ENCODE measurements at places on chromosomes 12 and 14. TPM values are rescaled to one million over a fixed set of nuclear protein-coding genes. Genes with fewer than 3 reads are reported as not detected.

The TUNAR gene
- not detected for total RNA-seq

GRCh38 chr12:25332143-25332542, 81.4 kb upstream of the KRAS start:
- H3K27me3 ChIP-seq = no peaks in the 10 kb centered on the region
- H3K27ac ChIP-seq = no peak overlapping the region
- H3K36me3 ChIP-seq = no peaks in the 10 kb centered on the region

- H3K27me3 ChIP-seq = no peaks in the 10 kb centered on the region
- H3K4me3 ChIP-seq = no peak overlapping the region
- DNase-seq = no peak
- H3K27ac ChIP-seq = peak overlapping the region; percentile 32
- peaks cover 36% of the 10 kb centered on the region for H3K36me3 ChIP-seq
Measured at GRCh38 chr14:90674716-90675115, 141.5 kb downstream of the TTC7B start.

- no peak for DNase-seq
- H3K27ac ChIP-seq = peak overlapping the region; percentile 71
- no peaks in the 10 kb centered on the region for H3K27me3 ChIP-seq
- no peak overlapping the region for H3K4me3 ChIP-seq
Measured at GRCh38 chr12:93243689-93244513, 133.8 kb upstream of the NUDT4 start.

The SLC6A12 gene
- not detected for total RNA-seq

DNA sequence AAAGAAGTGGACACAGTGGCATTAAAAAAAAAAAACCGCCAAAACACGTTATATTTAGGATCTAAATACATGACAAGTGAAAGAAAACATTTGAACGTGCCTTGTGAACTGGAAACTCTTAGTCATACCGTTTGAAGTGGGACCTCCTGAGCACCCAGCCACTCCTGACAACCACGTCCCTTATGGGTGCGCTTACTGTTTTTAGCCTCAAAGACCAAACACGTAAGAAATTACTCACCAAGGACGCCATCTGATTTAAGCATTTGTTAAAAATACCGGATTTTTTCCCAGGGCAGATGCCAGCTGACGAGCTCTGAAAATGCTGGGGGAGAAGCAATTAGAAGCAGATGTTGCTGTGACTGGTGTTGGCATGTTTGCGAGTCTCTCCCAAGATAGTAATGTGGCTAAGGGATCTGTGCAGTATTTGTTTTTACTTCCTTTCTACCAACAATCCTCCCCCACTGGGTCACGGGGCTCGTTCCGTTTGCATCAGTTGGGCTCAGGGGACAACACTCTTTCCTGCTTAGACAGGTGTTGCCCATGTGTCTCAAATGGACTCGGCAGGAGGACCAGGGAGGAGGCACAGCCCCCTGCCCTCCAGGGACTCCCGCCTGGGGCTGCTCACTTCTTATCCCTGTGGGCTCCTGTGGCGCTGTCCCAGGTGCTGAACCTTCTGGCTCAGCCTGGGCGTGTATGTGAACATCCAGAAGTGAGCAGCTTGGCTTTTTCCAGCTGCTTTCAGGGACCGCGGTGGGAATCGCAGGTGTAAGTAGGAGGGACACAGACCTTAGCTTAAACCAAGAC, 101.0 kb downstream of the BEGAIN start:
- peak; percentile 45 for DNase-seq
- H3K27me3 ChIP-seq = no peaks in the 10 kb centered on the region
- no peak overlapping the region for H3K27ac ChIP-seq

DNA sequence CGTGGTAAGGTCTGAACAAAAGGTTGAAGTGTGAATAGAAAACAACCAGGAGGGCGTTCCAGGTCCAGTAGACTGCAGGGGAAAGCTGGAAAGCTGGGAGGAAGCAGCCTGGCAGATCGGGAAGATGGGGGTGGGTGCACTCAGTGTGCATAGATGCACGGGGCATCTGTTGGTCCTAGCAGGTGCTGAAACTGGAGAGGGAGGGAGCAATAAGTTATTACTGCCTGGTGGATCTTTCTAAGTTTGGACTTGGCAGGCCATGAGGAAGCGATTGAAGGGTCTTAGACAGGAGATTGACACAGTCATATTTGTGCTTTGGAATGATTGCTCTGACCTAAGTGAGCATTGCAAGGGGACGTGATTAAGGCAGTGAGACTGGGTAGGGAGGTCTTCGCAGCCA, 194.4 kb downstream of the EFCAB11 start:
- H3K4me1 ChIP-seq = no peaks in the 10 kb centered on the region
- H3K27me3 ChIP-seq = no peaks in the 10 kb centered on the region
- no peak overlapping the region for H3K27ac ChIP-seq
- DNase-seq = no peak
- H3K36me3 ChIP-seq = no peaks in the 10 kb centered on the region

The RASSF8 gene
- total RNA-seq = 66.8 TPM

DNA sequence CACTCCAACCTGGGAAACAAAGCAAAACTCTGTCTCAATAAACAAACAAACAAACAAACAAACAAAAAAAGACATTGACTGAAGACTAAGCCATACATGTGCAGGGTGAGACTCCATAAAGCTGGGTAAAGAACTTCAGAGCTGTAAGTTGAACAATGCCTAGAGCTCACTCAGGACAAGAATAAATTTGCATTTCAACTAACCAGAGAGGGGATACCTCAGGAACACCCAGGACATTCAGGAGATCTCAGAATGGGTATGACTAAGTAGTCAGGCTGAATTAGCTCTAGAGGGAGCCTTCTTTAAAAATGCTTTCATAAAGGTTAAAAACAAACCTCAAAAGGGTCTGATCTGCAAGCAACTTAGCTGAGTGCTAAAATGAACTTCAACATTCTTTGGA, 267.7 kb upstream of the DIO3 start:
- no peaks in the 10 kb centered on the region for H3K27me3 ChIP-seq
- DNase-seq = no peak
- H3K27ac ChIP-seq = no peak overlapping the region
- H3K4me3 ChIP-seq = no peak overlapping the region
- no peaks in the 10 kb centered on the region for H3K4me1 ChIP-seq

GRCh38 chr12:39605996-39606395, 13.6 kb downstream of the ABCD2 start:
- no peaks in the 10 kb centered on the region for H3K27me3 ChIP-seq
- DNase-seq = no peak

DNA sequence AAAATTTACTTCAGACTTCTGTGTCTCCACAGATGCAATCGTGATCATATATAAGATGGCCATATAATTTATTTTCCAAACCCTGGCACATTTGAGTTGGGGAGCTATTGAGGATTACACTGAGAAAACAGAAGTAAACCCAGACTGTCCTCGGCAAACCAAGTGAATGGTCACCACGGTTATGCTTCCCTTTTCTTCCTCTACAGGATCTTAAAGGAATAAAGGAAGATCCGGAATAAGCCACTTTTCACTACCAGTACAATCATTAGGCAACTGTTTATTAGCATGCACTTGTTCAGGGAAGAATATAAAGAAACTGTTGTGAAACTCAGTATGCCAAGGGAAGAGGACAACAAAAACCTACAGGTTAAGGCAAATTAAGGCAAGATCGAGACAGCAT, 27.6 kb downstream of the SBNO1 start:
- H3K4me1 ChIP-seq = no peaks in the 10 kb centered on the region
- peaks cover 97% of the 10 kb centered on the region for H3K36me3 ChIP-seq
- H3K27me3 ChIP-seq = no peaks in the 10 kb centered on the region
- no peak overlapping the region for H3K4me3 ChIP-seq

The IFNG gene
- total RNA-seq = not detected

DNA sequence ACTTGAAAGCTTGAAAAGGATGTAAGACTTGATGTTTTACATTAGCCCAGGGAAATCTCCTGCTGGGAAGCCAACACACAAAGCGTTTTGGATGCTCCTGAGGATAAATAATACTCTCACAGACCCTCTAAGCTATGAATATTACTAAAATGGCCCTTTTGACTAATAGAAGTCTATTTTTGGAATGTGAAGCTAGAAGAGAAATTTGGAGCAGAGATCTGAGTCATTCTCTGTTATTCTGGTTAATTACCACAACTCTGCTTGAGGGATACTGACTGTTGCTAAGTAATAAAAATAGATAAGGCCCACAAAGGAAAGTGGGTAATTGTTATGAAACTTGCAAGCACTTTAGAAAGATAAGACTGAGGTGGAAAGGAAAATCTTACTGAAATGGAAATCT, 346.2 kb upstream of the STXBP6 start:
- H3K27me3 ChIP-seq = no peaks in the 10 kb centered on the region
- H3K36me3 ChIP-seq = no peaks in the 10 kb centered on the region
- no peak for DNase-seq
- H3K27ac ChIP-seq = no peak overlapping the region
- no peak overlapping the region for H3K4me3 ChIP-seq

GRCh38 chr14:68741839-68742470, 50.9 kb downstream of the ZFP36L1 start:
- no peaks in the 10 kb centered on the region for H3K36me3 ChIP-seq
- no peaks in the 10 kb centered on the region for H3K27me3 ChIP-seq
- DNase-seq = no peak
- peaks cover 7% of the 10 kb centered on the region for H3K4me1 ChIP-seq
- no peak overlapping the region for H3K27ac ChIP-seq

GRCh38 chr12:84856156-84856900, 56.3 kb downstream of the SLC6A15 start:
- H3K27ac ChIP-seq = no peak overlapping the region
- no peaks in the 10 kb centered on the region for H3K4me1 ChIP-seq
- H3K36me3 ChIP-seq = no peaks in the 10 kb centered on the region
- H3K27me3 ChIP-seq = no peaks in the 10 kb centered on the region
- H3K4me3 ChIP-seq = no peak overlapping the region

The SLC25A21 gene
- not detected for total RNA-seq

DNA sequence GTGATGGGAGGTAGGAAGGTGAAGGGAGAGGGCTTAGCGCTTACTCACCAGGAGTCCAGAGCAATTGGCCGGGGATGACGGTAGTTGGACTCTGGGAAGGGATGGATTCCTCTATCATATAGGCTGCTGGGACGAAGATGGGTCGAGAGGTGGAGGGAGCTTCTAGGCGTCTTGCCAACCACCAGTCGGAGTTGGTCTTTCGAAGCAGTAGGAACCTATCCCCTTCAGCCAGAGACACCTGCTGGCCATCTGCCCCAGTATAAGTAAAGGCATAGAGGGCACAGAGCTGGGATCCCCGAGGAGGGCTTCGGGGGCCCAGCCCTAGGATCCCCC, 657 bp downstream of the ARHGAP9 start:
- DNase-seq = no peak
- peak overlapping the region; percentile 49 for H3K4me3 ChIP-seq
- peaks cover 41% of the 10 kb centered on the region for H3K27me3 ChIP-seq
- H3K27ac ChIP-seq = peak overlapping the region; percentile 80
- peaks cover 28% of the 10 kb centered on the region for H3K4me1 ChIP-seq

- H3K4me3 ChIP-seq = peak overlapping the region; percentile 10
- H3K27me3 ChIP-seq = no peaks in the 10 kb centered on the region
- peaks cover 42% of the 10 kb centered on the region for H3K36me3 ChIP-seq
- H3K27ac ChIP-seq = peak overlapping the region; percentile 79
Measured at GRCh38 chr14:89165189-89166181, 251.5 kb downstream of the FOXN3 start.

GRCh38 chr12:94756789-94757188, 106.4 kb upstream of the TMCC3 start:
- no peaks in the 10 kb centered on the region for H3K4me1 ChIP-seq
- H3K27me3 ChIP-seq = no peaks in the 10 kb centered on the region
- no peaks in the 10 kb centered on the region for H3K36me3 ChIP-seq
- DNase-seq = no peak
- H3K27ac ChIP-seq = no peak overlapping the region

DNA sequence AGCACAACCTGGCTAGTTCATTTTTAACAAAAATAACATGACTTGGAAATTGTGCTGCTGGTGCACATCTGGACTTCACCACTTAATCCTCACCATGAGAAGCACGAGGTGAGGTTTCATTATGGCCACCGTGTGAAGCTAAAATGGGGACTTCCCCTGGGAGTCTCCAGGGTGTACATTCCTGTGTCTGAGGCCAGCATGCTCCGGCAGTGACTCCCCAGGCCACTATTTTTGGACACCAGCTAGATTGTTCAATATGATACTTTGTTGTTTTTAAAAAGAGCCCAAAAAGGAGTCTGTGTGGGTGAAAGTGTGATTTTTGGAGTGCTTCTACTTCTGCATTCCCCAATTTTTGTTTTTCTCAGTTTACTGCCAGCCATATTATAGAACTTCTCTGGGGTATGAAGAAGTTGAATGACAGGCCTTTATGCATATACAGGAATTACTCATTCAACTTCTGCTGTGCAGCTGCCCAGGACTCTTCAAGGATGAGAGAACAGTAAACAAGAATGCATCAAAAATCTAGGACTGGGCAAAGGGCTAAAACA, 16.9 kb upstream of the AICDA start:
- no peaks in the 10 kb centered on the region for H3K36me3 ChIP-seq
- no peak for DNase-seq
- H3K4me1 ChIP-seq = no peaks in the 10 kb centered on the region
- H3K27me3 ChIP-seq = no peaks in the 10 kb centered on the region

The DAO gene
- total RNA-seq = not detected

The ESYT1 gene
- 142 TPM for total RNA-seq

DNA sequence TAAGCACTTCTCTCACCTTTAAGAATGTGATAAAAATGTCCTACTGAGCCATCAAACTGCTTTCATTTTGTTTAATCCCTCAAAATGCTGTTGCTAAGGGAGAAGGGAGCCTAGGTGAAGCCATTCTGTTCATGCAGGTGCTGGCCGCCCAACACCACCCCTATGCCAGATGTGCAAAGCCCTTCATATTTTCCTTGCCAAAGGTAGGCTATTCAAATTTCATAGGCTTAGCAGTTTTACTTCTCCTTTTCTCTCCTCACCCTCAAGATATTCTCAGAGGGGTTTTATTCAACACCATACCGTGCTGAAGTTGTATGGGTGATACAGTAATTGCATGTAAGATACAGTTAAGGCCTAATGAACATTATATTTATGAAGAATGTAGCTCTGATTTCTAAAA, 461.7 kb downstream of the GXYLT1 start:
- no peaks in the 10 kb centered on the region for H3K36me3 ChIP-seq
- no peaks in the 10 kb centered on the region for H3K27me3 ChIP-seq
- no peaks in the 10 kb centered on the region for H3K4me1 ChIP-seq
- no peak for DNase-seq
- no peak overlapping the region for H3K4me3 ChIP-seq

DNA sequence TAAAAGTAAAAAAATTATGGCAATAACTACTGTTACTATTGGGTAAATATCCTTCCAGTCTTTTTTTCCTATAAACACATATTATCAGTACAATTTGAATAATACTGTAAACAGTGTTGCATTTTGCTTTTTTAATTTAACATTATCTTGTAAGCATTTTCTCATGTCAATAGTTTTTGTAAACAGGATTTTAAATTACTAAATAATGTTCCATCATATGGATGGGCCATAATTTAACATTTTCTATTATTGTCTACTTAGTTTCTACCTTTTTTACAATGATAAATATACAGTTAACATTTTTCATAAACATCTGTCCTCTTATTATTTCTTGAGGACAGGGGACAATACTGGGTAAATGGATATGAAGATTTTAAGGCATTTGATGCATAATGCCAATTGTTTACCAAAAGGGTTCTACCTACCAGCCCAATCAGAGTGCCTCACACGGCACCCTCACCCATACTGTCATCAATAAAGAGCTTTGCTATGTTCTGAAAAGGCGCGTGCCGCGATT, 759 bp upstream of the ACVR1B start:
- no peaks in the 10 kb centered on the region for H3K27me3 ChIP-seq
- H3K4me1 ChIP-seq = peaks cover 41% of the 10 kb centered on the region
- peak overlapping the region; percentile 53 for H3K27ac ChIP-seq
- DNase-seq = no peak
- no peaks in the 10 kb centered on the region for H3K36me3 ChIP-seq

The TAS2R42 gene
- total RNA-seq = not detected

The GUCY2C gene
- not detected for total RNA-seq

The CELA1 gene
- not detected for total RNA-seq
